ENCODE measurements at places on chromosomes 4 and X. TPM values are rescaled to one million over a fixed set of nuclear protein-coding genes. Genes with fewer than 3 reads are reported as not detected.

Gene EGF
- 10.3 TPM for total RNA-seq

Gene TXLNG
- total RNA-seq, result 12.2 TPM

Gene P2RY8
- total RNA-seq, result not detected

Gene HTRA3
- 6.7 TPM for total RNA-seq

Gene TASL
- total RNA-seq, result not detected

Gene ERCC6L
- 13.1 TPM for total RNA-seq

Gene PHKA1
- 8.6 TPM for total RNA-seq

Data from H4 (cell line).